ENCODE measurements at places on chromosomes 2 and 18.
A peak's percentile ranks its signal among the peaks of the same experiment; 100 is the strongest.

DNA sequence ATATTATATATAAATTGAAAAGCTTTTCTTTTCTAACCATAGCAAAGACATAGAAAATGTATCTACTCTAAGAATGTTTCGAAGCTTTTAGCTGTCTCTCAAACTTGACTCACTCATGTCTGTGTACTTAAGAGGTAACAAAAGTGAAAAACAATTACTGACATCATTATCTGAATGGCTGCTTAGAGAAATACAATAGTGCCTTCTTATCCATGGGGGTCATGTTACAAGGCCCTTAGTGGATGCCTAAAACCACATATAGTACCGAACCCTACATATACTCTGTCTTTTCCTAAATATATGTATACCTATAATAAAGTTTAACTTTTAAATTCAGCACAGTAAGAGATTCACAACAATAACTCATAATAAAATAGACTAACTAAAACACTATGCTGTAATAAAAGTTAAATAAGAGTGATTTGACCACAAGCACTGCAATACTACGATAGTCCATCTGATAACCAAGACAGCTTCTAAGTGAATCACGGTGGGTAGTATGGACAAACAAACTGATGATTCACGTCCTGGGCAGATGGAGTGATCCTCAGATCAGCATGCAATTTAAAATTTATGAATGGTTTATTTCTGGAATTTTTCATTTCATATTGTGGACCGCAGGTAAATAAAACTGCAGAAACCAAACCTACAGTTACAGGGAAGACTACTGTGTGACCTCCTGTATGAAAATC is 246.2 kb downstream of the XIRP2 start:
- DNase-seq = no peak

DNA sequence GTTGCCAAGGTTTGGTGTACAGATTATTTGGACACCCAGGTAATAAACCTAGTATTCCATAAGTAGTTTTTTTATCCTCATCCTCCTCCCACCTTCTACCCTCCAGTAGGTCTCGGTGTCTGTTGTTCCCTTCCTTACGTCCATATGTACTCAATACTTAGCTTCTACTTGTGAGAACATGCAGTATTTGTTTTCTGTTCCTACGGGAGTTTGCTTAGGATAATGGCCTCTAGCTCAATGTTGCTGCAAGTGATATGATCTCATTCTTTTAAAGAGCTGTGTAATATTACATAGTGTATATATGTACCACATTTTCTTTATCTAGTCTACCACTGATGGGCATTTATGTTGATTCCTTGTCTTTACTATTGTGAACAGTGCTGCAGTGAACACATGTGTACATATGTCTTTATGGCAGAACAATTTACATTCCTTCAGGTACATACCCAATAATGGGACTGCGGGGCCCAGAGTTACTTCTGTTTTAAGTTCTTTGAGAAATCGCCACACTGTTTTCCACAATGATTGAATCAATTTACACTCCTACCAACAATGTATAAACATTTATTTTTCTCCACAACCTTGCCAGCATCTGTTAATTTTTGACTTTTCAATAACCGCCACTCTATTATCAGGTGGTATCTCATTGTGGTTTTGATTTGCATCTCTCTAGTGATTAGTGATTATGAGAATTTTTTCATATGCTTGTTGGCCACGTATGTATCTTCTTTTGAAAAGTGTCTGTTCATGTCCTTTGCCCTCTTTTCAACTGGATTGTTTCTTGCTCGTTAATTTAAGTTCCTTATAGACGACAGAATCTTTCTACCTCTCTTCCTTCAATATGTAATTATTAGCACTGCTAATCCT is 88.0 kb downstream of the MEMO1 start:
- DNase-seq = no peak

DNA sequence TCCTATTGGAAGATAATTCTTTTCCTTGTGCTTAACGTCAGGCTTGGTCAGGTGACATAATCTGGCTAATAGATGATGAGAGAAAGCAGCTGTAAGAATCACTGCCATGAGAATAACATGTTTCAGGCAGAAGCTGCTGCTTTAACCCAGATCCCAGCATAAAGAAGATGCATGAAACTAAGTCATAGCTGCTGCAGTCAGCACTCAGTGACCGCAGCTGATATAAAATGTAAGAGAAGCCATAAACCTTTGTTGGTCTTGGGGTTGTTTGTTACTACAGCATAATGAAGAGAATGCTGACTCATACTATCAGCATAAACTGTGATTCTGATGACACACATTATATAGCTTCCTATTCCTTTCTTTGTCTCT is 274.3 kb upstream of the TRIB2 start:
- no peak for DNase-seq

DNA sequence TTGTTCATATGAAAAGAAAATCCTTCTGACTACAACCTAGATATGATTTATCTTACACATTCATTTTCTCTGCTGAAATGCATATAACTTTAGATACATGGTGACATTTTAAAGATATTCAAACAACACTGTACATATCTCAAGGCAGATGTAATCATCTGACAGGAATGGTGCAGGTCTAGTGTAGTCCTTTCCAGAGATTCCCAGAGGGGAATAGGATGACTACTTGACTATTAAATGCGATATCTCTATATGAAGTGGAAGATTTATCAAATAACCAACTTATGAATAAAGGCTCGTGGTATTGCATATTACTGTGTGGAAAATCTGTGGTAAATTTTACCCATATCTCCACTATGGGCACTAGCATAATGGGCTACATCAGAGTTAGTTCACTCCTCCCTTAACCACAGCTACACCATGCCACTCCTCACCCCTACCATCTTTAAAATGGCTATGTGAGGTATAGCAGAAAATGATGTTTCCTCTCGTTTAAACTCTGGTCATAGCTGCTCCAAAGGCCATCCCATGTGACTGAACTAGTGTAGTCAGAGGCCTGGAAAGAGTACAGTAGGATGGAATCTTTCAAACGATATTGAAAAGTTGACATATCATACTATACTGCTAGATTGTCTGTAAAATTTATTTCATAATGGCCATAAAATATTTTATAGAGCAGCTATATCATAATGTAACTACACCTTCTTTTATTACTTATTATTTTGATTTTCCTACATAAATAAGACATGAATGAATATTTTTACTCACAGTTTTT is 9.1 kb upstream of the ITPRID2 start:
- no peak for DNase-seq

GRCh38 chr2:23791030-23791429 is 135.9 kb downstream of the ATAD2B start:
- no peak for DNase-seq

- no peak for DNase-seq
Observed at GRCh38 chr2:142965443-142965842, 88.0 kb downstream of the KYNU start.

DNA sequence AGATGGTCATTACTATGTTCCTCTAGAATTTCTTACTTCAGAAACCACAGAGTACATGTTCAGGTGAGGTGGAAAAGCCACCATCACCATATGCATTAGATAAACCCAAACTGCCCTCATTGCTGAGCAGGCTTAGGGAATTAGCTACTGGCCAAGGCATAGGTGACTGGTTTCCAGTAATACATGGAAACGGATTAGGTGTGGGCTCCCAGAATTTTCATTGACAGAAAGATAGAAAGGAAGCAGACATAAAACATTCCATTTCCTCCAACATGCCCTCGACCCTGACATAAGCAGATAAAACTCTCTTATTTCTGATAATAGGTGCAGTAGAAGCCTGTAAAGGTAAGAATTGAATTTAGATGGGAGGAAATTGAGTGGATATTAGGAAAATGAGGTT is 1466.1 kb downstream of the SUCLG1 start:
- no peak for DNase-seq

GRCh38 chr2:69956475-69956979 is 4.9 kb downstream of the ASPRV1 start:
- DNase-seq = no peak

DNA sequence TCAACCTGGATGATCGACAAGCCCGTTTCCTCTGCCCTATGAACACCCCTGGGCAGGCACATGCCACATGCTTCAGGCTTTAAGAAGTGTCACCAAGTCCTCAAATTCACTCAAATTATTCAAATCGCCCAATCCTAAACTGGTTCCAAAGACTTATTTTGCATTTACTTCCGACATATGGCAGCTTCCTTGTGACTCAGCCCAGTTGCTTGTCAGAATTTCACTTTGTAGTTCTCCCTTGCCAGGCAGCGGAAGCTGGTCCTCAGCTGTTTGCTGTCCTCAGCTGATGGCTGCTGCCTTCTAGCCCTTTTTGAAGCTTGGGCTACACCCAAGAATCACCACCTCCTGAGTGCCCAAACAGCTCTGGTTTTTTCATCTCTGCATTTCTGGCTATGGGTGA is 105.4 kb upstream of the LMAN1 start:
- DNase-seq = no peak

- DNase-seq = peak; percentile 68
Observed at GRCh38 chr2:233100192-233100998, 40.3 kb downstream of the INPP5D start.

DNA sequence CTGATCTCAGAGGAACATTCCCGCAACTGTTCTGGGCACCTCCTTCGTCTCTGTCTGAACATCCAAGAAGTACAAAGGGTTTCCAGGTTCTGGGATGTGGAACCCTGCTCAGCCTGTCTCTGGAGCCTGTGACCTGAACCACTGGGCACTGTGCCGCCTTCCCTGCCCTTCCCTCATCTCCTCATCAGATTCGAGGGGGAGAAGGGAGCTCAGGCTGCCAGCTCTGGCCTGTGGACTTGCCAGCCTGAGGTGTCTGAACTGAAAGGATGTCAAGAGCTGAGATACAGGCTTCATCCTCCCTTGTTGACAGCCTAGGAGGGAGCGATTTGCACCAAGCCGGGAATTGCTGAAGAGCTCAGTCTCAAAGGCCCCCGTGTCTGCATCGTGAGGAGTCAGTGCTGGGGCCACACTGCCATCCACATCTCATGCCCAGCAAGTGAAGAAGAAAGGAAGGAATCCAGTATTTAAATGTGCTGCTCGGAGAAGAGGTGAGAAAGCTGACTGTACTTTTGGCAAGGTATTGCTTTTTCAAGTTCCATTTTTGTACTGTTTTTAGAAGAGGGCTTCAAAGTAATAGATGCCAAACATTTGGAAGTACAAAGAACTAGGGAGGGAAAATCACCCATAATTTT is 12.6 kb downstream of the NEU2 start:
- no peak for DNase-seq

Measured in stimulated activated CD8-positive, alpha-beta memory T cell treated with anti-CD3 and anti-CD28 coated beads, Interleukin-7, amount 100 ng/mL, for 4 hours (primary cell).